ENCODE measurements at places on chromosomes 2 and 18.

DNA sequence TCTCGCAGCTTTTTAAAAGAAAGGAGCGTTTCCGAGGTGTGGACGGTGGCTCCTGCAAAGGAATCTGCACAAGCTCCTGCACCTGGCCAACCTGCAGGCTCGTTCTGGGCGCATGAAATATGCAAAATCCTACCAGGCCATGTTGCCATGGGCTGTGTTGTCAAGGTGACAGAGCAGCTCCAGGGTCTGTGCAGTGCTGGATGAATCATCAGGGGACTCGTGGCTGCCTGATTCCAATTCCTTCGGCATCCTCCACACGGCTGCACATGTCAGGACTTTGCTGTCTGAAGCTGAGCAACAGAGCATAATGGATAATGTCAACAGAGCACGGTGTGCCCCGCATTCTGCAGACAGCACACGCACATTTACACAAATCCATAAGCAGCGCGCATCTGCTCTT, 120.5 kb downstream of the EIPR1 start:
- no peak for DNase-seq

DNA sequence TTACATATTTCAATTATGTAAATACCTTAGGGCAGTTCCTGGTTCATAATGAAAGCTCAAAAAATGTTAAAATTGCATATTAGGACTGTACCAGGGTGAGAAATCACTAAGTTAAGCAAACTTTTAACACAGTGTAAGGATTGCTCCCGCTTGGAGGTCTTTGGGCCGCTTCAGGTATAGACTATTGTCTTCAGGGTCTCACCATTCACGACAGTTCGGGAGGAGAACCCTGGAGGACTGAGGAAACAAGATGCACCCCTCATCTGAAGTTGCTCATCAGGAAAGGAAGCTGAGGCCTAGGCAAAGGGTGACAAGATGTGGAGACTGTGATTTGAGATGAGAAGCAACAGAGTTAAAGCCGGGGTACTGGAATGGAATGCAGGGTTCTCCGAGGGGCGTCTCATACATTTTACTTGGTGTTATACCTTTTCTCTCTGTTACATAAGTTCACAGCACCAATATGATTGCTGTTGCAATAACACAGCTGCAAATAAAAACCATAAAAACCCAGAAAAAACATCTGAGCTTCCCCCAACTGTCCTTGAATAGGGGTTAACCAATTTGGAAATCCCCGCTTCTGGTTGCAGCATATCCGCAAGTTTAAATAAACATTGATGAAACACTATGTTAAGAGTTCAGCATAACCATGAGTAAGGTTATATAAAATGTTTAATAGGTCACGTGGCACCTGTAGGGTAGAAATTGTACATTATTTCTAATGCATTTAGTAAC, 40.1 kb downstream of the FBXO48 start:
- no peak for DNase-seq

- no peak for DNase-seq
Observed at GRCh38 chr2:198033626-198034025, 229.2 kb downstream of the PLCL1 start.

GRCh38 chr2:66048667-66049066, 386.3 kb upstream of the MEIS1 start:
- DNase-seq, result no peak

GRCh38 chr2:164145093-164145987, 409.5 kb upstream of the FIGN start:
- DNase-seq, result no peak

DNA sequence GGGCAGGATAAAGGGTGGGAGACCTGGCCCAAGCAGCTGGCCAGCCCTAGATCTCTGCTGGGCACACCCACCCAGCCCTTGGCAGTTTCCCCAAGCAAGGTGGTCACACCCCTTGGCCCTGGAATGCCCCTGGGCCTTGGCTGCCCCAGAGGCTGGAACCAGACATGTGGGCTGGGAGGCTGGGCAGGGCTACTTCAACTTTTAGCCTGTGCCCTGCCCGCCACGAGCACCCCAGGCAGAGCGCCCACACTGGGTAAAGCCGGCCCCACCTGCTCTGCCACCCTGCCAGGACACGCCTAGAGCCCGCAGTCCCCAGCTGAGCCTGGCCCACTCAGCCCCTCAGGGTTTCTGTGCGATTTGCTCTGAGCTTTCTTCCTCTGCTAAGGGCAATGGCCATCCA, 119.7 kb upstream of the SMAD2 start:
- DNase-seq, result no peak

DNA sequence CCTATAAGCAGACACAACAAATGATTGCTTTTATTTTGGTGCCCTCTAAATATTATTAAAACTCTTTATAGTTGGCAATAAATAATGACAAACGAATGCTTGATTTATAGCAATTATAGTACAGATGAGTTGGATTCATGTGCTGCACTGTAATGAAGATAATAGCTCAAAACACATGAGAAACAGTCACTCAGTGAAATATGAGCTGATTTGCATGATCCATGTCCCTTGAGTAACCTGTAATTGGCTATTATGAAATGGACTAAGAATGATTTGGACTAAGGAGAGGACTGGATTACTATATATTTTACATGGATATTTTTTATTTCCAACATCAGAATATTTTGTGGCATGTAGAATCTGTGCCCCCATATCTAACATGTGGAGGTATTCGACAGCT, 365.6 kb upstream of the UBE2E3 start:
- no peak for DNase-seq

DNA sequence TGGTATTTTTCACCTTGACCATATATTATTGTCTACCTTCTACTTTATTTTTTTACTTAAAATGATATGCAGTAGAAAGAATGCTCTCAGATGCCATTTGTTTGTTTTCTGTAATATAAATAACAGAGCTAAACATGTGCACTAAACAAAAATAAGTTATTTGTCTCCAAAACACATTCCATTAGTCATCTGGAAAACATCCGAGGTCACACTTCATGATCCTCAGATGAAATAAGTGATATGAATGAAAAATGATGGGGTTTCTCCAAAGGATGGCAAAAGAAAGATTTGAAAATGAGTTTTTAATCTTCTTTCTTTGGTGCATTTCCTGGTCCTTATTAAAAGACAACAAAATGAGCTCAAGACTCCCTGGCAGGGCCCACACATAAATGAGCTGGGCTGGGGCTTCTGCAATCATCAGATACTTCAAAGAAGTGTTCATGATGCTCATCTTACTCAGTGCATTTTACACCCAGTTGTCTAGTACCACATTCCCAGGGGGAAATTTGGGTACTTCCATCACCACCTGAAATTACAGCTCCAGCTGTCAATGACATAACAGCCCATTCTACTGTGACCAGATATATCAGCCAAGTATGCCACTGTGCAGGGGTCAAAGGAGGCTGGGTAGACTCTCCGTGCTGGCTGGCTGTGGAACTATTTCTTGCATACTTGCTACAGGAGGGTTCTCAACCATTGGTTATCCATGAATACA, 283.5 kb downstream of the PID1 start:
- DNase-seq, result no peak

GRCh38 chr2:172909454-172909853, 166.2 kb upstream of the MAP3K20 start:
- no peak for DNase-seq

DNA sequence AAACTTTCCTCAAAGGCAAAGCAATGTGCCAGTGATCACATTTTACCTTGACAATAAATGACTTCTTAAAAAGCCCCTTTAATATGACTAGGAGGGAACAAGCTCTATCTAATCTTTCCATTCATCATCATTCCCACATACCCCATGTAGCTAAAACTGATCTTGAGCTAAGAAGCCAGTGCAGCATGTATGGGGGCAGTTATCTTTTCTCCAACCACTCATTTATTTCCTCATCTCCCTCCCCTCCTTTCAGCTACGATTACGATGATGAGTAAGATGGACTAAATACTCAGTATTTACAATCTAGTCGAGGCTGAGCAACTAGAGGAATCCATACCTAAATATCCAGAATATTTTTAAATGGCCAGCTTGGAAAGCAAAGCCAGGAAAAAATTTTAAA, 35.5 kb downstream of the PNO1 start:
- DNase-seq, result no peak

- DNase-seq, result no peak
Observed at GRCh38 chr18:9055626-9056025, 46.9 kb upstream of the NDUFV2 start.

DNA sequence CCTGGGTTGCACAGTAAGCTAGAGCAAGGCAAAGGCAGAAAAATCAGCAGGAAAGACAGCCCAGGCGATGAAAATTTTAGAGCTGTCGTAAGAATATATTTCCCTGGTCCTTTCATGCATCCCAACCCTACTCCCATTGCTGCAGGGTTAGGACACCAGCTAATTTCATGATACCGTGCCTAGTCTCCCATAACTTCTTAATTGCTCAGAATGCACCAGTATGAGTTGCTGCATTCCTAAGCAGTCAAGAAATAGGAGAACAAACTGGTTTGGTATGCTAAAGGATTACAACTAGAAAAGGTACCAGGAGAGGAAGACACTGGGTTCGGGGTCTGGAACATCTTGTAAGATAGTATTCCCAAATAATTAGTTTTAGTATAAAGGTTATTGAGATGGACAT, 269.4 kb upstream of the NRXN1 start:
- no peak for DNase-seq

- no peak for DNase-seq
Observed at GRCh38 chr2:14907014-14907612, 274.6 kb downstream of the LRATD1 start.

DNA sequence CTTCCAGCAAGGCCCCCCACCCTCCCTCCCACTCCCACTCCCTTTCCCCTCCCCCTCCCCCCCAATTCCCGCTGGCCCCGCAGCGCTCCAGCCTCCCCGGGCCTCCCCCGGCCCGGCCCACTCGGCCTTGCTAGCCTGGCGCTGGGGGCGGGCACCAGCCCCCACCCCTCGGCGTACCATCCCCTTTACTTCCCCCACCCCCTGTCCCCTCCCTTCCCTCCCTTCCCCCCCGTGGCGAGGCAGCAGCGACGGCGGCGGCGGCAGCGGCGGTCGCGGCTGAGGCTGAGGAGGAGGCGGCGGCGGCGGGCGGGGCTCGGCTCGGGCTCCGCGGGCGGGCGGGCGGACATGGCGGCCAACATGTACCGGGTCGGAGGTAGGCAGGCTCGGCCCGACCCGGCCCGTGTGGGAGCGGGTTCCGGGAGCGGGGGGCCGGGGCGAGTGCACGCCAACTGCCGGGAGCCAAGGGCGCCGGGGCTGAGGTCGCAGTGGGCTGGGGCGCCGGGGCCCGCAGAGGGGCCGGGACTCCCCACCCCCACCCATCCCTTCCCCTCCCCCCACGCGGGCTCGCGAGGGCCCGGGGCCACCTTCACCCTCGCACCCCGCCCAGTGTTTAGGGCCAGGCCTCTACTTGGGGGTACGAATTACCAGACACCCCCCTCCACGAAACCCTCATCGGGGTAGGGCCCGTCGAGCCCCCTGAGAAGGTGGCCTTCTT, at the start of gene MTA3:
MTA3 (plus strand) TSS at position 232 of the 715 bp plus-strand sequence; CDS start at position 346, 114 bp downstream.
- DNase-seq, result peak; percentile 41

- no peak for DNase-seq
Observed at GRCh38 chr2:105641389-105641811, 103.3 kb upstream of the NCK2 start.

DNA sequence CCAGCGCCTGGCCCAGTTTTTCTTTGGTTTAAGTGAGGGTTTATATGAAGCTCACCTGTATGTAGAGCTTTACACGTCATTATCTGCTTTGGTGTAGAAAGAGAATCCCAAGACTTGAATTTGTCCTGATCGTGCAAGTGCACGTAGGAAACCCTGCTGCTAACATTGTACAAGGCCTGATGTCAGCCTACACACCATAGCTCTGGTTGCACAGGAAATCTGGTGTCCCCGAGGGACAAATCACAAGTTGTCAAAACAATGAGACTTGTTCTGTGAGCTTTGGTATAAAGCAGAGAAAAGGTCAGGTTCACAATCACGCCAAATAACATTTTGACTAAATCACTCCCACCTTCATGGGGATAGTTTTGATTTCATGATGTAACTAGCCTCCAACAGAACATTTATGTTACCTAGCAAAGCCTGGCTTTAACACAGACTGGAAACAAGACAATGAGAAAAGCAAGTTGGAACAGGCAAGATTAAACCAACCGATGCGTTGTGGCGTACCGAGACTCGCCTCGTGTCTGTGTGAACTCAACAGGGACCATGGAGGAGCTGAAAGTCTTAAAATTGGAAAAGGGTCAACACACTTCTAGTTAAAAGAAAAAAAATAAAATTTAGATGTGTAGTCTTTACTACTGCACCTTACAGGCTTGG, 41.4 kb downstream of the ZAP70 start:
- no peak for DNase-seq

- no peak for DNase-seq
Observed at GRCh38 chr2:227817850-227818674, 4.4 kb downstream of the CCL20 start.

DNA sequence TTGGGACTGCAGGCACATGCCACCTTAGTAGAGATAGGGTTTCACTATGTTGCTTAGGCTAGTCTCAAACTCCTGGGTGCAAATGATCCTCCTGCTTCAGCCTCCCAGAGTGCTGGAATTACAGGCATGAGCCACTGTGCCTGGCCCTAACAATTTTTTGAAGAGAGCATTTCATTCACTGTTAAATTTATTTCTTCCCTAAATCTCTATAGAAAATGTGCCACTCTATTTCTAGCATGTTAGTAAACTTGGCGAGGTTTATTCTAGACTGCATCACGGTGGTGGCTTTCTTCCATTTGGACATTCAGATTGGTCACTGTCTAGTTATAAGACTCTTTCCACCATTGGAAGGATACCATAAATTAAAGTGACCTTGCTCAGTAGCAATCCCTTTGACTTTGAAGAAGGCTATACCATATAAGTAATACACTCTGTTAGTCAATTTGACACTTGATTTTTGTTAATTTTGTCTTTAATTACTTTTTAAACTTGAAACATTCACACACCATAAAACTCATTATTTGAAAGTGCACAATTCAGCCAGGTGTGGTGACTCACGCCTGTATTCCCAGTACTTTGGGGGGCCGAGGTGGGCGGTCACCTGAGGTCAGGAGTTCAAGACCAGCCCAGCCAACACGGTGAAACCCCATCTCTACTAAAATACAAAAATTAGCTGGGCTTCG, 16.2 kb downstream of the DDX1 start:
- no peak for DNase-seq
